ENCODE measurements at places on chromosomes 16 and 17. TPM values are rescaled to one million over a fixed set of nuclear protein-coding genes. Genes with fewer than 3 reads are reported as not detected.

Gene KRTAP1-5
- not detected for total RNA-seq

Gene PLXDC1
- total RNA-seq: 9.3 TPM

Gene FGF11
- 18.6 TPM for total RNA-seq

Gene CSH1
- total RNA-seq: not detected

Gene NME1
- 12.4 TPM for total RNA-seq

Gene VTN
- total RNA-seq: 86.7 TPM

Gene AANAT
- not detected for total RNA-seq

Gene MGAT5B
- not detected for total RNA-seq

Gene MFAP4
- total RNA-seq: 78.5 TPM

Gene MTMR4
- total RNA-seq: 13.9 TPM

Gene NOXO1
- 0.30 TPM for total RNA-seq

Gene RGS9
- total RNA-seq: 2.3 TPM

Gene TEX19
- total RNA-seq: not detected

- H3K27me3 ChIP-seq: no peaks in the 10 kb centered on the region
- no peak for DNase-seq
- no peak overlapping the region for H3K27ac ChIP-seq
Observed at GRCh38 chr16:11390573-11391495, 45.6 kb downstream of the RMI2 start.

DNA sequence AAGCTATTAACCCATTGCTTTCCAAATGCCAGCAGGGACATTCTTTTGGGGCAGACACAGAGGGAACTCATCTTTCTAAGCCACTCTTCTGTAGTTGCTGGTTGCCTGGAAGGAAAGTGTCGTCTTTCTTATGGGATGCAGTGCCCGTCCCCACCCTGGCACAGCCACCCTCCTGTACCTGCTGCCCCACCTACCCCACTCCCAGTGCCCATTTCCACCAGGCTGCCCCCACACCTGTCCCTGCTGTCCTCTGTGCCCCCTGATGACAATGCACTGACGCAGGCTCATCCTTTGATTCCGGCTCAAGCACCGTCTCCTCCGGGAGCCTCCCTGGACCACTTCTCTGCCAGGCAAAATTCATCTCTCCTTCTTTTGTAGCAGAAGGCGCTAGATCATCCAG lies 190.4 kb upstream of the CDH5 start:
- H3K4me1 ChIP-seq: no peaks in the 10 kb centered on the region
- H3K27me3 ChIP-seq: no peaks in the 10 kb centered on the region
- DNase-seq: no peak
- H3K36me3 ChIP-seq: no peaks in the 10 kb centered on the region
- H3K27ac ChIP-seq: no peak overlapping the region

DNA sequence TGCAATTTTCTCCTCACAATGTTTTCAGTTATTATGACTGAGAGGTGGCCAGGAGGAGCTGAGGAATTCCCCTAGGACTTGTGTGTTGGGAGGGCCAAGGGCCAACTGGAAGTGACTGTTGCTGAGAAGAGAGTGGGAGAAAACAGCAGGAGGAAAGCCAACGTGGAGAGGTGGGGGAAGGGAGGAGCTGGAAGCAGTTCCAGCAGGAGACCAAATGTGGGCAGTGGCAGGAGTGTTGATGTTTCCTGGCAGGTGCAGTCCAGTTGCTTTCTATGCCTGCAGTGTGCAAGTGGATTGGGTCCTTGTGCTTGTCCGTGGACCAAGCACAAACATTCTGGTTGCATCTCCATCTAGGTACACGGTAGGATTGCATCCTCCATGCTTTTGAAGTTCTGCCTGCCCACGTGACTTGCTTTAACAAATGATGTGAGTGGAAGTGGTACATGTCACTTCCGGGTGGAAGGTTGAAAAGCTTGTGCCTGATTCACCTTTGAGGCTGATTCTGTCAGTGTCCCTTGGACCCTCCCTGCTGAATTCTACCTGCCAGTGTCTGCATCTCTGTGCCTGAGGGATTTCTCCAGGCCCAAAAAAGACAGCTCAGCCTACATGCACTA lies 54.7 kb upstream of the CRHR1 start:
- no peaks in the 10 kb centered on the region for H3K27me3 ChIP-seq
- no peak for DNase-seq
- H3K36me3 ChIP-seq: no peaks in the 10 kb centered on the region
- no peaks in the 10 kb centered on the region for H3K4me1 ChIP-seq

DNA sequence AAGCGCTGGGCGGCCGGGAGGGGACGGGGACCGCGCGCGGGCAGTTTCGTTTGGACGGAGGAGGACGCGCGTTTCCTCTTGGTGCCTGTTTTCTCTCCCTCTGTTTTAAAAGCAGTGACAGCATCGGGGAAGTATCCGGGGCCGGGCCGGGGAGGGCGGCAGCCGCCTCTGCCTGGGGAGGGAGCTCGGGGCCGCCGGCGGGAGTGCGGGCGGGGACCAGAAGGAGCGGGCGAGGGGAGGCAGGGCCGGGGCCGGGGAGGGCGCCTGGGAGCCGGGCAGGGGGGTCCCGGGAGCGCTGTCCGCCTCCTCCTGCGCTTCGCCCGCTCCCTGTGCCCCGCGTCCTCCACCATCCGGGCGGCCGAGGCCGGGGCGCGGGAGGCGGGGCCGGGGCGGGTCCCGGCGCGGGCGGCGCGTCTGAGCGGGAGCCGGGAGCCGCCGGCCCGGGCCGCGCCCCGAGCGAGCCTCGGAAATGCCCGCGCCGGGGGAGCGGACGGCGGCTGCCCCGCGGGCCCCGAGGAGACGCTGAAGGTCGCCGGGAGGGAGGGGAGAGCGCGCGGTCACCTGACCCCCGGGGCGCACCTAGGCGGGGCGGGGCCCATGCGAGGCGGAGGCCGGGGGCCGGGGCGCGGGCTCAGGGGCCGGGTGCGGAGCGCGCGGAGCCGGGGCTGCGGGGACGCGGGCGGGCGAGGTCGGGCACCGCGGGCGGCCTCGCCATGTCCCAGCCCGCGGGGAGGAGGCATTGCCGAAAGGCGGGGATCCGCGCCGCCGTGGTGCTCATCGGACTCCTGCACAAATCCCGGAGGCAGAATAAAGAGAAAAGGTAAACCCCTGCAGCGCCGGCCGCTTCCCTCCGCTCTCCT lies 57.3 kb downstream of the RAP1GAP2 start:
- no peaks in the 10 kb centered on the region for H3K27me3 ChIP-seq
- H3K36me3 ChIP-seq: no peaks in the 10 kb centered on the region
- DNase-seq: no peak
- H3K27ac ChIP-seq: peak overlapping the region; percentile 89
- peaks cover 45% of the 10 kb centered on the region for H3K4me1 ChIP-seq

- no peak overlapping the region for H3K27ac ChIP-seq
- H3K4me1 ChIP-seq: no peaks in the 10 kb centered on the region
- no peak for DNase-seq
- no peaks in the 10 kb centered on the region for H3K27me3 ChIP-seq
Observed at GRCh38 chr16:4850211-4850610, 2.9 kb downstream of the UBN1 start.

- DNase-seq: no peak
- H3K27me3 ChIP-seq: no peaks in the 10 kb centered on the region
- no peak overlapping the region for H3K4me3 ChIP-seq
- no peaks in the 10 kb centered on the region for H3K4me1 ChIP-seq
- H3K36me3 ChIP-seq: no peaks in the 10 kb centered on the region
Observed at GRCh38 chr17:65941356-65941899, 250.5 kb downstream of the CEP112 start.

GRCh38 chr17:80151333-80151732 lies 4.4 kb upstream of the EIF4A3 start:
- DNase-seq: no peak
- no peaks in the 10 kb centered on the region for H3K27me3 ChIP-seq
- H3K4me1 ChIP-seq: peaks cover 7% of the 10 kb centered on the region
- no peak overlapping the region for H3K27ac ChIP-seq
- no peaks in the 10 kb centered on the region for H3K36me3 ChIP-seq
- no peak overlapping the region for H3K4me3 ChIP-seq

- H3K27me3 ChIP-seq: no peaks in the 10 kb centered on the region
- H3K4me3 ChIP-seq: peak overlapping the region; percentile 12
- H3K27ac ChIP-seq: peak overlapping the region; percentile 10
- H3K4me1 ChIP-seq: no peaks in the 10 kb centered on the region
- H3K36me3 ChIP-seq: no peaks in the 10 kb centered on the region
Observed at GRCh38 chr17:61157246-61157886, 242.3 kb upstream of the TBX2 start.

DNA sequence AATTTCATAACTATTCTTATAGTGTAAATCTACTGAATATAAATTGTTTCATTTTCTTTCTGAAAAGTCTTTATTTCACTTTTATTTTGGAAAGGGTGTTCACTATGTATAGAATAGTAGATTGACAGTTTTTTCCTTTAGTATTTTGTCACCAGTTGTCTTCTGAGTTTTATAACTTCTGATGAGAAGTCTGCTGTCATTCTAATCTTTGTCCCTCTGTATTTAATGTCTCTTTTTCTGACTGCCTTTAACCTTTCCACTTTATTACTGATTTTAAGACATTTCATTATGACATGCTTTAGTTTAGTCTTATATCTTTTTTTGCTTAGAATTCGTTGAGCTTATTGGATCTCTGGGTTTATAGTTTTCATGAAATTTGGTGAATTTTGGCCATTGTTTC lies 166.9 kb downstream of the FTO start:
- no peak overlapping the region for H3K27ac ChIP-seq
- no peaks in the 10 kb centered on the region for H3K27me3 ChIP-seq
- DNase-seq: no peak
- no peaks in the 10 kb centered on the region for H3K36me3 ChIP-seq
- no peaks in the 10 kb centered on the region for H3K4me1 ChIP-seq

DNA sequence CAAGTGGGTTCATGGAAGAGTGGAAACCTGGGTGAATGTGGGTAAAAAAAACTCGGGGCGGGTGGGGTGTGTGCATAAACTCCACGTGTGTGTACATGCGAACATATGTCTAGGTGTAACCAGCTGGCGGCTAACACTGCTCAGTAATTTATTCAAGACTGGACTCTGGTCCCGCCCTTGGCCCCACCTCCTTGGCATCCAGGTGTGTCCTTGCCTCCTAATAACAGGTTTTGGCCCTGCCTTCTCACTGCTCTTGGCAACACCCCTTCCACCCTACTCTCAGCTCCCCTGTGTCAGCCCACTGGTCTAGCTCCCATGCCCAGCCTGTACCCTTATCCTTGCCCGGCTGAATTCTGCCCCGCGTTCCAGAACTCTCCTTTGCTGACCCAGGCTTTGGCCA lies 8.3 kb downstream of the FLII start:
- H3K4me3 ChIP-seq: no peak overlapping the region
- no peaks in the 10 kb centered on the region for H3K27me3 ChIP-seq
- DNase-seq: no peak
- no peak overlapping the region for H3K27ac ChIP-seq
- peaks cover 88% of the 10 kb centered on the region for H3K36me3 ChIP-seq
- H3K4me1 ChIP-seq: peaks cover 27% of the 10 kb centered on the region

GRCh38 chr17:43143201-43143600 lies 18.0 kb upstream of the BRCA1 start:
- no peaks in the 10 kb centered on the region for H3K27me3 ChIP-seq

DNA sequence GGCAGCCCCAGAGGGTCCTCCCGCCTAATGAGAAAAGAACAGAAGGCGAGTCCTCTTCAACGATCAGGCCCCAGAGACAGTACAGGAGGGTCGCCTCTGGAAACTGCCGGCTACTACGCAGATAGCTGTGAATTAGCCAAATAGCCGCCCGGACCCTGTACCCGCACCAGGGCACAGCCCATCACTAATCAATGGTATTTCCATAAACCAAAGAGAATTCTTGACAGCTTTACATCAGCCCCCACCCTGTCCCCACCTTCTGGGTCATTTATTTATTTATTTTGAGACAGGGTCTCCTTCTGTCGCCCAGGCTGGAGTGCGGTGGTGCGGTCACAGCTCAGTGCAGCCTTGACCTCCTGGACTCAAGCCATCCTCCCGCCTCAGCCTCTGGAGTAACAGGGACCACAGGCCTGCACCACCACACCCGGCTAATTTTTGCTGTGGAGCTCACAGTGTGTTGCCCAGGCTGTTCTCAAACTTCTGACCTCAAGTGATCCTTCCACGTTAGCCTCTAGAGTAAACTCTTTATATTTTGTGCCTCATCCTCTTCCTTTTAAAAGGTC lies 805 bp upstream of the CLCN7 start:
- no peaks in the 10 kb centered on the region for H3K27me3 ChIP-seq
- no peak for DNase-seq
- no peaks in the 10 kb centered on the region for H3K4me1 ChIP-seq

DNA sequence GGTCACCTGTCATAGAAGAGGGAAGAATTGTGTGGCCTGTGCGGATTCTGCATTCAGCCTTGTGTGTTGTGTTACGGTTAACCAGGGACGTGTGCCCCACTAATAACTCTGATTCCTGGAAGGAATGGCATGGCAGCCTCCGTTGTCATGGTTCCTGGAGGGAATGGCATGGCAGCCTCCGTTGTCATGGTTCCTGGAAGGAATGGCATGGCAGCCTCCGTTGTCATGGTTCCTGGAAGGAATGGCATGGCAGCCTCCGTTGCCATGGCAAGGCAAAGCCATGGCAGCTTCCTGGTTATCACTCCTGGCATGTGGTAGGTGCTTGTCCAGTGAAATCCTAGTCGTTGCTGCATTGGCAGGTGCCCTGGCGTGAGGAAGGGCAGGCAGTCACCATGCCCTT lies 8.9 kb downstream of the SPG7 start:
- H3K36me3 ChIP-seq: peaks cover 64% of the 10 kb centered on the region
- no peak for DNase-seq
- H3K27me3 ChIP-seq: no peaks in the 10 kb centered on the region
- no peak overlapping the region for H3K27ac ChIP-seq

DNA sequence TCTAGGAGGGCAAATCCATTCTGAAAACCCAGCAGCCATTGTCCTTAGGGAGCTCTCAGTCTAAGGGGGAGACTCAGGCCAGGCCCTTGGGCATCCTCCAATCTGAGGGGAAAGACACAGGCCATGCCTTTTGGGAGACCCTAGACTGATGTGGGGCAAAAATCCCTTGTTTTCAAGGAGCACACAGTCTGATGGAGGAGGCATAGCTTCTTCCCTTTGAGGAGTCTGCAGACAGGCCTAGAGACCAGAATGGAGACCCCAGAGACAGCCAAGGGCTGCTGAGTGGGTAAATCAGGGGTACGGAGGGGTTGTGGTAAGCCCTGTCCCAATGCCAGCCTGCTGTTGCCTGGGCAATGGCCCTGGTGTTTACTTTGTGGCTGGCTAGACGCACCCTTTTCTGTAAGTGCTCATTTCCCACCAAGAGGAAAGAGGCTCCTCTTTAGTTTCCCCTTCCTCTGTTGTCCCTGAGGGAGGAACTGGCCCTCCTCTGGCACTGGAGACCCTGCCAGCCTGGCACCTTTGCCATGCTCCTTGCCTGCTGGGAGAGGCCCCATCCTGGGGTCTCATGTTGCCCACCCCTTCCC lies 19.3 kb downstream of the ARHGAP23 start:
- H3K4me3 ChIP-seq: no peak overlapping the region
- no peaks in the 10 kb centered on the region for H3K36me3 ChIP-seq
- peaks cover 6% of the 10 kb centered on the region for H3K4me1 ChIP-seq
- no peak for DNase-seq

GRCh38 chr16:86905302-86905701 lies 327.0 kb downstream of the FOXL1 start:
- H3K27me3 ChIP-seq: no peaks in the 10 kb centered on the region
- H3K27ac ChIP-seq: no peak overlapping the region
- H3K4me1 ChIP-seq: no peaks in the 10 kb centered on the region
- H3K36me3 ChIP-seq: no peaks in the 10 kb centered on the region
- no peak for DNase-seq

Measured in right atrium auricular region (tissue), 2 donors.